ENCODE measurements at places on chromosomes 6 and 20.

DNA sequence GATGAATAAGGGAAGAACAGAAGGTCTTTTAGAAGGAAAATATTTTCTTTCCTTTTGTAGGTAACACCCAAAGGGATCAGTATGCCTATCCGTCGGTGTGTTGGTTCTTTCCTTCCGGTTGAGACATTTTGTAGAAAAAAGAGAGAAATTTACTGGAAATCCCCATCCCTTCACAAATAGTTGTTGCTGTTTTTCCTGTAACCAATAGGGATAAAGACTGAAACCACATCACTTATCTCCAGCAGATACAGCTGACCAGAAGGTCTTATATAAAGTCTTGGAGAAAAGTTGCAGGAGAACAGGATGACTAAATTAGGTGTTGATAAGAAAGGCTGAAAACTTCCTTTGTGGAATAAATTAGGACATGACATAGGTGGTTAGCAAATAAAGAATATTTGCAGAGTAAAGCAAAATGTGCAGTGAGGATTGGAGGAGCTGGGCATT, 14.8 kb upstream of the HLA-DRB1 start:
- DNase-seq = peak; percentile 42

- DNase-seq = no peak
Measured at GRCh38 chr6:166289207-166290060, 18.8 kb downstream of the PRR18 start.

- DNase-seq = no peak
Measured at GRCh38 chr6:150271501-150272263, 97.1 kb upstream of the IYD start.

DNA sequence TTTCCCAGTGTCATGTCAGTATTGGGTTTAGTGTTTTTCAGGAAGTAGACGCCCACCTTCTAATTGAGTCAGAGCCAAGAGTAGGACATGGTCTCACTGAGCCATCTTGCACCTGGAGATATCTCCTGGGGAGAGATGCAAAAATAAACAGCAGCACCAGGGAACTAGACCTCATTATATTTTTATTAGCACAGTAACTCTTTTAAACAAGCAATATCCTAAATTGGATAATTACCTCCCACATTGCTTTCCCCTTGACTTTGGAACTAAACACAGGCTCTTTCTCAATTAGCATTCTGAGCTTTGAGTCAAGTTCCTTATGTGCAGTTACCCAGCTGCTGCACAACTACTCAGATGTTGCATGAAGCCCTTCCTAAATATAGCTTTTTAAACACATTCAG, 175.4 kb downstream of the IBTK start:
- no peak for DNase-seq

GRCh38 chr6:56624046-56624727, 18.5 kb downstream of the DST start:
- DNase-seq = no peak

GRCh38 chr20:38402816-38403215, 32.3 kb downstream of the SNHG17 start:
- no peak for DNase-seq

- no peak for DNase-seq
Measured at GRCh38 chr20:20395903-20396568, 28.1 kb downstream of the INSM1 start.

- no peak for DNase-seq
Measured at GRCh38 chr20:62485062-62485700, 9.4 kb upstream of the GATA5 start.

GRCh38 chr6:139551376-139551775, 176.9 kb upstream of the CITED2 start:
- no peak for DNase-seq

DNA sequence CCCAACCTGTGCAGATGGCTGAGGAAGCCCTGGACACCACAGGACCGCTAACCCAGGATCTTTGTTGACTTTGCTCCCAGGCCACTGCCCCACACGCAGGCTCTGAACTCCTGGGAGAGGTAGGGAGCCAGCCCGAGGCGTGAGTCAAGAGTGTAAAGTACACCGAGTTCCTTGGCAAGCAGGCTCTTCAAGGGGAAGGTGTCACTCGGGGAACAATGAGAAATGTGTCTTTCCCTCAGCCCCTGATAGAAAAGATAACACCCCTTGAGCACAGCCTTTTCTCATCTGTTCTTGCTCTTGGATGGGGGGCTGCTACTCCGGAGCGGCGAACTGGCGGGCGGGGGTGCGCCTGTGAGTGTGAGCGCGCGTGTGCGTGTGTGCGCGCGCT, 472 bp upstream of the EDN3 start:
- no peak for DNase-seq

DNA sequence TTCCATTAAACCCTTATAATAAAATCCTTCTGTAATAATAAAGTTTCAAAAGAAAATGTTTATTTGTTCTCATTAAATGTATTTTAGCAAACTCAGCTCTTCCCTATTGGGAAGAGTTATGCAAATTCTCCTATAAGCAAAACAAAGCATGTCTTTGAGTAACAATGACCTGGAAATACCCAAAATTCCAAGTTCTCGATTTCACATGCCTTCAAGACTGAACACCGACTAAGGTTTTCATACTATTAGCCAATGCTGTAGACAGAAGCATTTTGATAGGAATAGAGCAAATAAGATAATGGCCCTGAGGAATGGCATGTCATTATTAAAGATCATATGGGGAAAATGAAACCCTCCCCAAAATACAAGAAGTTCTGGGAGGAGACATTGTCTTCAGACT, 3.8 kb downstream of the IL17A start:
- no peak for DNase-seq

DNA sequence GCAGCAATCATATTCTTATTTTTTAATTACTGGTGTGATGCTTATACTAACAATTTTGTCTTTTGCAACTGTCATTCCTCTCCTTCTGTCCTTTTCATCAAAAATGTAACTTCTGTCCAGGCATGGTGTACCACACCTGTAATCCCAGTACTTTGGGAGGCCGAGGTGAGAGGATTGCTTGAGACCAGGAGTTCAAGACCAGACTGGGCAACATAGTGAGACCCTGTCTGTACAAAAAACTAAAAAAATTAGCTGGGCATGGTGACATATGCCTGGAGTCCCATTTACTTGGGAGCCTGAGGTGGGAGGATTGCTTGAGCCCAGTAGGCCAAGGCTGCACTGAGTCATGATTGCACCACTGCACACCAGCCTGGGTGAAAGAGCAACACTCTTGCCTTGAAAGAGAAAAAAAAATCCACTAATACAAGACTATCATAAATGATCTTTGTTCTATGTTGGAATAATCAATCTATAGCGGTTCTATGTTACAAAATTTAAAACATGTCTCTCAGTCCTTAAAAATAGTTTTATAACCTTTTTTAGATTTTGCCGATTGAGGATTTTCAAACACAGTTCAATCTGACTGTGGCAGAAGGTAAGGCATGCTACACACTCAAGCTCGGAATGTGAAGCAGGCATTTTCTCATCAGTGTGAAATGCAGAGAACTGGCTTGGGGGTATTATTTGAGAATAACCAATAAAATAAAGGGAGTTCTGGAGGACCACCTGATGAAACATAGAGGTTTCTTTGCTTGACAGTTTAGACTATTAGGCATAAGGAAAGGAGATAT, 70.4 kb downstream of the ENPP1 start:
- no peak for DNase-seq

DNA sequence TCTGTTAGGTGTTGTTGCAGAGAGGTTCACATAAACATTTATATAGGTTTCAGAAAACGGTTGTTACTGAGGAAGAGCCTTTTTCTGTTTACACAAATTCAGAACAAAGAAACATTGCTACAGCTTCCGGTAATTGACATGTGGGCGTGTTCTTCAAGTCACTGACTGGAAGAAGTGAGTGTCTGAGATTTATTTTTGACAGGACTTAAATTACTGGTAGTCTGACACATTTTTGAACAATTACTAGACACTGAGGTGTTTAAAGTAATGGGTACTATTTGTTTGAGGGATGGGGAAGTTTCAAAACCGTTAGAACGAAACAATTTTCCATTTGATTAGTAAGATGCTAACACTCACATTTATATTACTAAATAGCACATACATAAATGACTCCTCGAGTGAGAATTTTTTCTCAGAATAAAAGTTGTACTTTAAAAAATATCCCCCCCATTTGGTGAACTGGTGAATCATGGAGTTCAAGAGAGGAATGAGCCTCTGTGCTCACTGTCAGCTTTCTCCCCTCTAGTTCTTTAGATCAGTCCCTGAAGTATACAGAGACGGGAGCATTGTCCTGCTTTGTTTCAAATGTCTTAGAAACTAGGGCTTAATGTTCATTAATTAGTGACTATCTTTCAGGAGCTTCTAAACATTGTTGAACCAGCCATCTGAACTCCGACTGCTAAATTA, 98.7 kb downstream of the TSHZ2 start:
- DNase-seq = peak; percentile 89

GRCh38 chr6:16694781-16695578, 66.3 kb downstream of the ATXN1 start:
- peak; percentile 89 for DNase-seq

- DNase-seq = no peak
Measured at GRCh38 chr6:147769496-147770087, 261.1 kb downstream of the SAMD5 start.

DNA sequence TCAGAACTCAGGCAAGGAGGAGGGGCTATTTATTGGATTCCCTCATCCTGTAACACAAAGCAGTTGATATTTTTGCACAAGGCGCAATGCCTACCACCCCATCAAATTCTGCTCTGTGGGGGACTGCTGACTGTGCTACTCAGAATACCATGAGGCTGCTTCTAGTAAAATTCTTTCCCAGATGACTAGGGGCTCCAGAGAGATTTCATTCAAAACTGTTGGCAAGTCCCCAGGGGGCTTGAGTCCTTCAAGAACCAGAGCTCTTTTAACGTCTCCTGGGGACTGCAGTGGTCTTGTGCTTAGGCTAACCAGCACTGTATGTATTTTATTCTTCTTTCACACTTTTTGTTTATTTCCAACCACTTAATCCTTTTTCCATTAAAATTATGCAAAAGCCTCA, 365.9 kb upstream of the AGPAT4 start:
- no peak for DNase-seq

GRCh38 chr6:56484669-56485068, 158.0 kb downstream of the DST start:
- no peak for DNase-seq

GRCh38 chr20:34449674-34450592, 66.3 kb upstream of the DYNLRB1 start:
- no peak for DNase-seq

- no peak for DNase-seq
Measured at GRCh38 chr6:122428781-122429180, 29.3 kb downstream of the HSF2 start.

DNA sequence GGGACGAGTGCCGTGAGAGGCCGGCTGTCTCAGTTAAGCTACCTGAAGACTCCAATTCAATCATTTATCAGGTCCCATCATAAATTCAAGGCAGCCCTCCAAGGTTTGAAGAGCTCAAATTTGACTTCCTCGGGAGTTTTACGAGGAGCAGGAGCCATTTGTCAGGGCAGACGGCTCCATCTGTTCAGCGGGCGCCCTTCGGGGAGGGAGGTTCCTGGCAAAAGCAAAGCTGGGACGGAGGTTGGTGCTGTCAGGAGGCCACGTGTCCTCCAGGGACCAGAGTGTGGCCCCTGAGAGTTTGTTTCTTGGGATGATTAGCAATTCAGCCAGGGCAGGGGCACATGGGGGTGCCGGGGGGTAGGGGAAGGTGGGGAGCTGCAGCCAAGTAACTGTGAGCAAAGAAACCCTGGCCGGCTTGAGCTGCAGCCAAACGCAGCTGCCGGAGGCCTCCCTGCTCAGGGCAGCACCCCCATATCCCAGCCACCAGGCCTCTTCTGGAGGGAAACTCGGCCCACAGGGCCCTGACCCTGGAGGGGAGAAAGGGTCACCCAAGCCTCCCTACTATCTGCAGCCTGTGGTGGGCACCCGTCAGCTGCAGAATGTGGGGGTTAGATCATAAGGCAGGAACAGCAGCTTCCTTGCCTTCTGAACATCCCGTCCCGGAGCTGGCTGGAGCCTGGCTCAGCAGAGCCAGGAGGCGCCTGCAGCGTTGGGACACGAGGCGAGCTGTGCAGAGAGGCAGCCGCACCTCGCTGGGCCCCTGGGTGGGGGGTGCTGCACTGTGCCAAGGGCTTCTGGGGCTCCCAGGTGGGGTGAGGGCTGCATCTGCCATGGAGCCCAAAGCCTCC, 63.6 kb upstream of the GATA5 start:
- no peak for DNase-seq

- peak; percentile 76 for DNase-seq
Measured at GRCh38 chr6:36769676-36770499, 69.4 kb downstream of the CPNE5 start.

DNA sequence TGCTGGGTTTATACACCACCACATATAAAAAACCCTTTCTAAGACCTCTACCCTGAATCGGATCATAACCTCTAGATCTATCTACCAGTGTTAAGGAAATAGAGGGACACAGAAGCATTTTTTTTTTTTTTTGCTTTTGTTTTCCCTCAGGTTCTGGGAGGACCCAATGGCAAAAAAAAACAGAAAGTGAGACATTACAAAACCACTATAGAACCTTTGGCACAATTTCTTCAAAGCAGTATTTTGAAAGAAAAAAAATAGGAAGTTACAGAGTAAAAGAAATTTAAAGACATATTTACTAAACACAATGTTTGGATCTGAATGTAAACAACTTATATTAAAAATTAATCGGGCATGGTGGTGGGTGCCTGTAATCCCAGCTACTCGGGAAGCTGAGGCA, 1258.7 kb upstream of the GJE1 start:
- DNase-seq = no peak

DNA sequence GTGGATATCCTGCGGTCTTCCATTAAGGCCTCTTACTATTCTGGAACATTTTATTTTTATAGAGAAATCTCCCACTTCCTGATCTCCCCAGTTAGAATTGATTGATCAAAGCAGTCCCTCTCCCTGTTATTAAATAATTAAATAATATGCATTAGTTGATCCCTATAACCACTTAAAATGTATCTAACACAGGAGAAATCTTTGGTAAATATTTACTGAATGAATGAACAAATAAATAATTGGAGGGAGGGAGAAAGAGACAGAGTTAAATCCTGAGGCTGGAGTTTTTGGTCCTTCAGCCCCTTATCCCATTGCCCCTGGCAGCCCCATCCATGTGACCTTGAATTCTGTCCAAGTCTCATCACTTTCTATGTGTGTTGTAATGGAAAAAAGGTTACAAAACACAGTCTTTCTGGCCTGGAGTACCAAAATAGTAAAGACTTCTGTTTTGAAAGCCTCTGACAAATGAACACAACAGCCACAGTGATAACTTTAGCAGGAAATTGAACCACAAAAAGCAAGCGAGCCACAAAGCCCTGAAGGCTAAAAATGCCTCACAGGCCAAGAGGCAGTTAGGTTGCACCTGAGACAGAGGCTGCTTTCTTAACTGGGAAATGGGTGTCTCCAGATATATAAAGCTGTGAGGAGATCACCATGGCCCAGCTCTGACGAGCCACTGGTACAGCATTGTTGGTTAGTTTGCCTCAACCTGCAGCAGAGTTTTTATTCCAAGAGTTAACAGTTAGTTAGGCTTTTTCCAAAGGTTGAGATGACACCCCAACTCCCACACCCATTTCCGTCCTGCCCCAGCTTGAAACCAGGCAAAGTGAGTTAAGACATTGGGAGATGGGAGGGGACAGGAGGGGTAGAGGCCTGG, 11.3 kb downstream of the NT5E start:
- peak; percentile 75 for DNase-seq
